AG08395 (cell line): ENCODE measurements at places on chromosomes 12 and 14.

DNA sequence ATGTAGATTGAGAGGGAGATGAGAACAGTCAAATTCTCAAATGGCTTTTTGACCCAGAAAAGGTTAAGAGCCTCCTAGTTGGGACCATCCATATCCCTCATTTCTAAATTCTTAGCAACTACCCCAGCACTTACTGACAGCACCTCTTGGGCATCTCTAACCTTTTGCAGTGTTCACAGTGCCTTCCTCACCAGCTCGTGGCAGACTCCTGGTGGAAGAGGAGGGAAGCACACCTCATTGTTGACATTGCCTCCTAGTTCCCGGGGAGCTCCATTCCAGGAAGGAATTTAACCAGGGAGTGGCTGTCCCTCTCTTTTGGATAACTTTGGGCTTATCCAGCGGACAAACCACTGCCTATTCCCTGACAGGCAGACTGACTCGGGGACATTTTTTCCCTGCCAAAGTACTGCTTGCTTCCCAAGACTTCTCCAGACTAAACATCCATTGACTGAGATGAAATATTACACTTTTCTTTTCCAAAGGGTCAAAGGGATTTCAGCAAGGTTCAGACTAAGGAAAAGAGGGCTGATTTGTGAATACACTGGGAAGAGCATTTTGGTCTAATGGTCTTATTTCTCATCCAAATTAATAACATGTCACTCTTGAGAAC, 9.0 kb upstream of the OR6J1 start:
- peak; percentile 83 for DNase-seq

- no peak for DNase-seq
Measured at GRCh38 chr14:85241022-85241855, 288.7 kb upstream of the FLRT2 start.

- peak; percentile 37 for DNase-seq
Measured at GRCh38 chr14:94394581-94395207, 6.3 kb upstream of the SERPINA1 start.

- no peak for DNase-seq
Measured at GRCh38 chr14:90743826-90744225, 72.4 kb downstream of the TTC7B start.

- DNase-seq = no peak
Measured at GRCh38 chr12:46147144-46147543, 121.7 kb downstream of the SLC38A1 start.

DNA sequence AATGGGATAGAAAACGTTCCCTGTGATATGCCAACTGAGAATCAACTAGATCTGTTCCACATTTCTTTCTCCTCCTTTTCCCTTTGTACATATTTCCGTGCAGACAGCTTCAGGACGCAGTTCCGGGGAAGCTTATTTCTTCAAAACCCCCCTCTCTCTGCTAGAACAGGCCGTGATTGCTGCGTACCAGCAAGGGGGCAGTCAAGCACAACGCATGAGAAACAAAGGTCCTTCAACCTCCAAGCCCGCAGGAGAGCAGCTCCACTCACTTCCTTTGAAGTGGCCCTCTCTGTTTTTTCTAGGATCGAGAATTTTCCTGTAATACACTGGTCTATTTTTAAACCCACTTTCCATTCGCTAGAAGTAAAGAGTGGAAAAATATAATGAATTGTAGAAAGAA, 80.8 kb downstream of the ZNF664 start:
- DNase-seq = peak; percentile 82

- no peak for DNase-seq
Measured at GRCh38 chr14:106843951-106844483, 1317.6 kb downstream of the TMEM121 start.

- DNase-seq = peak; percentile 46
Measured at GRCh38 chr12:98439471-98439951, 75.9 kb upstream of the TMPO start.
